ENCODE measurements at places on chromosomes 7 and 10.

GRCh38 chr7:49866910-49867309, 93.5 kb downstream of the VWC2 start:
- DNase-seq: no peak

GRCh38 chr10:51080311-51081006, 6.2 kb downstream of the PRKG1 start:
- no peak for DNase-seq

DNA sequence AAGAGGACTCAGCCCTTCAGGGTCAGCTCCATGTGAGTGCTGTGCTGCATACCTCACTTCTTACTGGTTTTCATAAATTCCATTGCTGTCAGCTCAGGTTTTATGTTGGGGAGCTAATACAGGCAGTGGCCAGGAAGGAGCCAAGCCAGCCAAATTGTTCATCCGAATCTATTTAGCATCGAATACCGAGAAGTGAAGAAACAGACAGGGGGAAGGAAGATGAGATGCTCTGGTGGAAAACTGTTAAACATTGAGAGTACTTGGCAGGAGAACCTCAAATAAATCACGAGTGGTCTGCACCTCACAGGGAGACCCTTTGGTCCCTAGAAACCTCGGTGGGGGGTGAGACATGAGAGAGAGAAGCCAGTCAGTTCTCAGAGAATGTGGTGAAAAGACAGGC, 196.0 kb upstream of the TMEM72 start:
- no peak for DNase-seq

GRCh38 chr10:54441275-54441674, 359.8 kb downstream of the PCDH15 start:
- DNase-seq: no peak

DNA sequence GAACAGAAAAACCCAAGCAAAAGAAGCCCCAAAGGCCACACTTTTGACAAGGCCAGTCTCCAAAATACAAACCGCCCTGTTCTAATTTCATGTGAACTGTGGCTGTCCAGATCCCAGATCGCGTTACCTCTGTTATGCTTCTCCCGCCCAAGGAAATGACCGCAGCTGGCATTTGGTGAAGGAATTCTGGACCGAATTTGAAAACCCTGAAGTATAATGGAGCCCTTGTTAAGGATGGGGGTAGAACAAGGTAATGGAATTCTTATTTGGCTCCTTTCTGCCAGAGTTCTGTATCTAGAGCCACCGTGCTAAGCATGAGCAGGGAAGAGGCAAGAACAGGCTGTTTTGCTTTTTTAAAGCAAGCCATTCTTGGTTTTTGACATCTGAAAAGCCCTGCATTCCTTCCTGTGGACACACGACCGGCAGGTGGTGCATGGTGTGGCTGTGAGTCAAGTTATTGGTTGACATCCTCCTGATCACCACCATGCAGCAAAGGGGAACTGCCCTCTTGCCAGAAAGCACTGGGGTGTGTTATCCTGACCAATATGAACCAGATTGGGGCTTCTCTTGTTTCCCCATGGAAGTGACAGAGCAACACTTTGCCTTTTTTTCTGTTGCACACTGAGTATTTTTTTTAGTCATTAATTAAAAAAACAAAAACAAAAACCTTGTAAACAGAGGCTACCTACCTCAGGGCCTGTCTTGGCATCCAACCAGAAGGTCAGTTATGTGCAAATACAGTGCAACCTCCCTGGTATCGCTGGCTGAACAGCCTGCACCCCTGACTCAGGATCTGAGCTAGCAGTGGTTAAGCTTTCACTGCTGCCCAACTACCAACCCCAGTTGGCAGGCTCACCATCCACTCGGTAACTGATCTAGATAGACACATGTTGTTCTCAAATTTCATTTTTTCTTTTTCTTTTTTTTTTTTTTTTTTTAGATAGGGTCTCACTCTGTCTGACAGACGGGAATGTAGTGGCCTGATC, 14.2 kb downstream of the UCMA start:
- no peak for DNase-seq

- DNase-seq: no peak
These were observed 59.4 kb downstream of the EBLN1 start for GRCh38 chr10:22158426-22158825.

DNA sequence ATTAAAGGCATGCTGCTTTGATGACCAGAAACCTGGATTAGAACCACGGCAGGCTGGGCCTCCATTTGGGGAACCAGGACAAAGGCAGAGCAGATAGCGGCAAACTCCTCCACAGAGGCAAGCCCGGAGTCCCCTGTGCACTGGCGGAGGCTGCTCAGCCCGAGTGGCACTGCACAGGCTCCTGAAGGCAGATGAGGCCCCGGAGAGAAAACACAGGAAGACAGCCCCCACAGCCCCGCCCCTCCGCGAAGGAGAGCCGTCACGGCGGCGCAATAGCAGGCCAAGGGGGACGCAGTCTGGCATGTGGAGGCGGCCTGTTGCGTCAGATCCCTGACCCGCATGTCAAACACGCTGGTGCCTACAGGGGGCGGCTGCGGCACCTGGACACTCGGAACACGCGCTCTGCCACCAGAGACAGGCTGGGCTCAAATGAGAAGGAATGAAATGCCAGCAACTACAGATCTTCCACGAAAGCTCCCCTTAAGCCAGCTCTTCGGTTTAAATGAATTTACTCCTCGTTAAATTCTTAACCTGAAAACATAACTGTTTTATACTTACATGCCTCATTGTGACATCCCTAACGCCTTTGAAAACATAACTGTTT, 128.5 kb downstream of the MAD1L1 start:
- peak; percentile 90 for DNase-seq

DNA sequence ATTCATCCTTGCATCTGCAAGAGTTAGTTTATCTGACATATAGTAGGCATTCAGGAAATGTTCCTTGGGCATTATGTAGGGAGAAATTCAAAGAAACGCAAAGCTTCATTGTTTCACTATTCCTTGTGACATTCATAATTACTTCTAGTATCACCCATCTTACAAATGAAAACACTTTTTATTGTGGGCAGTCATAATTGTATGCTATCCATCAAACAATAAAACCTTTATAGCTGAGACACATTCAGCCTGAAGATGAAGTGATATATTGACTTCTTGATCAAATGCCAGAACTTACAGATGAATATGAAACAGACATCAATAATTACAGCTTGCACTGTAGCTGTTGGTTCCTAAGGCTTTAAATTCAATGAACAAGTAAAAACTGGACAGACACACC, 36.4 kb downstream of the FAM204A start:
- no peak for DNase-seq

DNA sequence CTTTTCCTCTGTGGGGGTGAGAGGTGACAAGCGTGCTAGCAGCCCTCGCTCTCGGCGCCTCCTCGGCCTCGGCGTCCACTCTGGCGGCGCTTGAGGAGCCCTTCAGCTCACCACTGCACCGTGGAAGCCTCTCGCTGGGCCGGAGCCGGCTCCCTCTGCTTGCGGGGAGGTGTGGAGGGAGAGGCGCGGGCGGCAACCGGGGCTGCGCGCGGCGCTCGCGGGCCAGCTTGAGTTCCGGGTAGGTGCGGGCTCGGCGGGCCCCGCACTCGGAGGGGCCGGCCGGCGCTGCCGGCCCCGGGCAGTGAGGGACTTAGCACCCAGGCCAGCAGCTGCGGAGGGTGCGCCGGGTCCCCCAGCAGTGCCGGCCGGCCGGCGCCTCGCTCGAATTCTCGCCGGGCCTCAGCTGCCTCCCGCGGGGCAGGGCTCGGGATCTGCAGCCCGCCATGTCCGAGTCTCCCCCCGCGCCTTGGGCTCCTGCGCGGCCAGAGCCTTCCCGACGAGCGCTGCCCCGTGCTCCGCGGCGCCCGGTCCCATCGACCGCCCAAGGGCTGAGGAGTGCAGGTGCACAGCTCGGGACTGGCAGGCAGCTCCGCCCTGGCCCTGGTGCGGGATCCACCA, 352.8 kb upstream of the PODXL start:
- no peak for DNase-seq

DNA sequence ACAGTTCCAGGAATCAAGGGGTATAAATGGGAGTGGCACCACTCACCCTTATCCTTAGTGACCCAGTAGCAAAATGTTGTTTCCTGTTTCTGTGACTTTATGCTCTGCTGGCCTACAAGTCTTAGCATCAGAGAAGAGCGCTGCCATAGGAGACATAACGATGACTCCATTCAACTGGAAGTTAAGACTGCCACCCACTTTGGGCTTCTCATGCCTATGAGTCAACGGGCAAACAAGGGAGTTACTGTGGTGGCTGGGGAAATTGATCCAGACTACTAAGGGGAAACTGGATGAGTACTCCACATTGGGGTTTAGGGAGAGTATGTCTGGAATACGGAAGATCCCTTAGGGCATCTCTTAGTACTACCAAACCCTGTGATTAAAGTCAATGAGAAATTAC, 40.6 kb upstream of the PIK3CG start:
- no peak for DNase-seq

DNA sequence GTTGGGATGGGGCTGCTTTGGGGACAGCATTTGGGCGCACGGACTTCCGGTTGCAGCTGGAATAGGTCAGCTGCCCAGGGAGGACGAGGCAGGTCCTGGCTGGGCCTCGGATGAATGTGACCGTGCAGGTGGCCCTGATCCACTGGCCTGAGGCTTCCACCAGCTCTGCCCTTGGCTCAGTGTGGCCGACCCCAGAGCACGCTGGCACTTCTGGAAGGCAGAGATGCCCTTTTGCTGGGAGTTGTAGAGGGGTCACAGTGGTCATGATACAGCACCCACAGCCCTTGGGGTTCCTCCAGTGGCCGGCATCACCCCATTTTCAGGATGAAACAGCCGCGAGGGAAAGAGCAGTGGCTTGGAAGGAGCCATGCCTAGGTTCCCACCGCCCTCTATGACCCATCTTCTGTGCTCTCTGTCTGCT, 19.0 kb downstream of the ADCY1 start:
- DNase-seq: no peak

DNA sequence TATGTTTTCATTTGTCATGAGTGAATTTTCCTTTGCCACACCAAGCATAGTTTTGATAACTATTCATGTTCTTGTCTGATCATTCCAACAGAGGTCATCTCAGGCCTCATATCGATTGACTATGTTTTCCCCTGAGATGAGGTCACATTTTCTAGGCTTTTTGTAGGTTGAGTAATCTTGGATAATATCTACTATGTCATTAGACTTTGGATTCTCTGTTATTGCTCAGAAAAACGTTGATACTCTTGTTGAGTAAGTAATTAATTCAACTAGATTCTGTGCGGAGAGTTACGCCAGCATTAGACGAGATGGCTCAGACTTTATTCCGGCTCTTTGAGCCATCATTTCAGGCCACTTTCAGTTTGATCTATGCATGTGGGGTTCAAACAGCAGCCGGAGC, 57.7 kb downstream of the KLF6 start:
- no peak for DNase-seq

GRCh38 chr10:25701652-25702051, 232.4 kb upstream of the MYO3A start:
- DNase-seq: no peak

GRCh38 chr10:28774051-28774995, 97.0 kb downstream of the BAMBI start:
- DNase-seq: no peak

GRCh38 chr7:99146979-99147378, 3.1 kb upstream of the SMURF1 start:
- no peak for DNase-seq

GRCh38 chr7:155532792-155533119, 13.6 kb downstream of the CNPY1 start:
- no peak for DNase-seq

DNA sequence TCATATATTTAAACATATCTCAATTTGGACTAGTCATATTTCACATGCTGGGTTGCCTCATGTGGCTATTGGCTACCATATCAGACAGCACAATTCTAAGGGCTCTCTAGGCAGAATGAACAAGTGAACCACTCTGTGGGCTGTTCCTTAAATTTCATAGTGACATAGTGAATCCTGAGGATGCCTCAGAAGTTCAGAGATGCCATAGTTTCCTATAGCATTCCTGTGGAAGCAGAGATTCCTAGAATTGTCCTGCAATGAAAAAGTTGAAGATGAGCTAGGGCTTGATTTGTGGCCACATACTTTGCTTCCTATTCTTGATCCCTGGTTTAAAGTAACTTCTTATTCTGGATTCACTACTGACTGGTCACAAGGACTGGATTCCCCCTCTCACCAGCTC, 35.6 kb downstream of the MKX start:
- DNase-seq: no peak

- no peak for DNase-seq
These were observed 208.3 kb downstream of the DNAJB9 start for GRCh38 chr7:108777966-108778365.

- no peak for DNase-seq
These were observed 13.1 kb upstream of the GRB10 start for GRCh38 chr7:50795831-50796230.

DNA sequence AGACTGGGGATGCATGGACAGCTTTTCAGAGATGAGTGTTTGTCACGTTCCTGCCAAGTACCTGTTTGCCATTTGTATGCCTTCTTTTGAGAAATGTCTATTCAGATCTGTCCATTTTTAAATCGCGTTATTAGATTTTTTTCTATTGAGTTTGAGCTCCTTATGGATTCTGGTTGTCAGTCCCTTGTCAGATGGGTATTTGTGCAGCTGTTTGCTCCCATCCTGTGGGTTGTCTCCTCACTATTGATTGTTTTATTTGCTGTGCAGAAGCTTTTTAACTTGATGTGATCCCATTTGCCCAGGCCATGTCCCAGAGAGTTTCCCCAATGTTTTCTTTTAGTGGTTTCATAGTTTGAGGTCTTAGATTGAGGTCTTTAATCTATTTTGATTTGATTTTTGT, 5.5 kb upstream of the PRKAR1B start:
- no peak for DNase-seq

- DNase-seq: no peak
These were observed 737 bp downstream of the CABCOCO1 start for GRCh38 chr10:61663466-61663865.

- DNase-seq: peak; percentile 30
These were observed 257.3 kb downstream of the BMPER start for GRCh38 chr7:34162677-34163076.

GRCh38 chr7:124251636-124252035, 218.8 kb upstream of the TMEM229A start:
- DNase-seq: no peak

DNA sequence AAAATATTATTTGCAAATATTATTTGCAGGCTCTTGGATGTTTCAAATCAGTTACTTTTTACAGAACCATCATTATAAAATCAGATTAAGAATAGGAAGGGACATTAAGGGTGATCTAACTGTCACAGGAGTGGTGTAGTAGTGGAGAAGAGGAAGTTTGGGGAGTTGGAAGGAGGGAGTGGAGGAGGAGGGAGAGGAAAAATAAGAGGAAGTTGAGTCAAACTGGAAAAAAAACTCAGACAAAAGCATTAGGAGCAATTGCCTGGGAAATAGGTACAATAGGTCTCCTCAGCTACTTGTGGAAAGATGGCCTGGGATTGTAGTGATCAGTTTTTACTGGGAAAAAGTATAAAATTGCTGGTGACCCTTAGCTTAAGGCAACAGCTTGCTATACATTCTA, 77.7 kb upstream of the GPR37 start:
- no peak for DNase-seq

DNA sequence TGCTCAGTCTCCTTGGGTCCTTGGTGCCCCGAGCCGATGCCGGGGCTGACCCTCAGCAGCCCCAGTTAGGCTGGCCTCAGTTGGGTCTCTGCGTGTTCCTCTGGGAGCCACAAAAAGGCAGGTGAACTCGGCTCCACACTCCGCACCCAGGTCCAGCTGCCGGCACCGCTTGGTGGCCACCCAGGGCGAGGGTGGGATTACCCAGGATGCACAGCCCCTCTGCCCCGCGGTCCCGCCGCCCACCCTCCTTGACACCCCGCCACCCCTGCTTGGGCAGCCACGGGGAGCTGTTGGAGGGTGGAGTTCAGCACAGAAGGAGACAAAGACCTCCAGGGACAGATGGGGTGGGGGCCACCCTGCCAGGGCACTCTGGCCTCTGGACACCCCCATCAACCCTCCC, 17.7 kb downstream of the VENTX start:
- no peak for DNase-seq

GRCh38 chr10:131825960-131826650, 74.7 kb upstream of the PPP2R2D start:
- DNase-seq: no peak

All from A673 (cell line).